NCI-H226 (cell line): ENCODE measurements at places on chromosomes 1 and 21.

GRCh38 chr1:240575981-240576662, 35.8 kb downstream of the GREM2 start:
- DNase-seq: no peak

GRCh38 chr1:89149229-89149628, 23.3 kb upstream of the GBP2 start:
- no peak for DNase-seq

- DNase-seq: peak; percentile 2
These were observed 3.3 kb downstream of the DPH5 start for GRCh38 chr1:101022294-101022693.

DNA sequence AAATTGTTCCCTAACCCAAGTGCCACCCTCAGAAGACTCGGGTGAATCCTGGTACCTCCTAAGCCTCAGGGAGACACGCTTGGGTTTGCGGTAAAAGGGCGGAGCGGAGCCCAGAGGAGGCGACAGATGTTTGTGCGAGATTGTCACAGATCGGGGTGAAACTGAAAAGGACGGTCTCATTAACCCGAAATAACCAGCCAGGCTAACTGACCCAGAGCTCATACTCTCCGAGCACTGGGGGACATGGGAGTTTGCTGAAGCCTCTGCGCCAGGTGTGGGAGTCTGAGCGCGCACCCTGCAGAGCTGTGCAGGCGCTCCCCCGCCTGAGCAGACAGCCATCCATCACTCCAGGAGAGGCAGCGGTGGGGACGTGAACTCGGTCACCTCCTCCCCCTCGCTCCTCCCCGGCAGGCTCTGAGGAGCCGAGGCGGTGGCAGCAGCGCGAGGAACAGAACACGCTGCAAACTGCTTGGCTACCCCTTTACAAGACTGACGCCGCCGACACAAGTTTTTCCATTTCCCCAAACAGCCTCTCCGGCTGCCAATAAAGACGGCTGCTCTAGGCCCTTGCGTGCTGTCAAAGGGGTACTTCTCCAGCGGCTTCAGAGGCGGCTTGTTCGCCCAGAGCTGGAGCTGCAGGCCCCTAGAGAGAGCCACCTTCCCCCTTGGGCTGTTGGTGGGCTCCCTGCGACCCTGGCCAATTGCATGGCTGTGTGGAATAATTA, 43.5 kb downstream of the RRAGC start:
- no peak for DNase-seq

- DNase-seq: no peak
These were observed 1.4 kb upstream of the MIA3 start for GRCh38 chr1:222616525-222616924.

DNA sequence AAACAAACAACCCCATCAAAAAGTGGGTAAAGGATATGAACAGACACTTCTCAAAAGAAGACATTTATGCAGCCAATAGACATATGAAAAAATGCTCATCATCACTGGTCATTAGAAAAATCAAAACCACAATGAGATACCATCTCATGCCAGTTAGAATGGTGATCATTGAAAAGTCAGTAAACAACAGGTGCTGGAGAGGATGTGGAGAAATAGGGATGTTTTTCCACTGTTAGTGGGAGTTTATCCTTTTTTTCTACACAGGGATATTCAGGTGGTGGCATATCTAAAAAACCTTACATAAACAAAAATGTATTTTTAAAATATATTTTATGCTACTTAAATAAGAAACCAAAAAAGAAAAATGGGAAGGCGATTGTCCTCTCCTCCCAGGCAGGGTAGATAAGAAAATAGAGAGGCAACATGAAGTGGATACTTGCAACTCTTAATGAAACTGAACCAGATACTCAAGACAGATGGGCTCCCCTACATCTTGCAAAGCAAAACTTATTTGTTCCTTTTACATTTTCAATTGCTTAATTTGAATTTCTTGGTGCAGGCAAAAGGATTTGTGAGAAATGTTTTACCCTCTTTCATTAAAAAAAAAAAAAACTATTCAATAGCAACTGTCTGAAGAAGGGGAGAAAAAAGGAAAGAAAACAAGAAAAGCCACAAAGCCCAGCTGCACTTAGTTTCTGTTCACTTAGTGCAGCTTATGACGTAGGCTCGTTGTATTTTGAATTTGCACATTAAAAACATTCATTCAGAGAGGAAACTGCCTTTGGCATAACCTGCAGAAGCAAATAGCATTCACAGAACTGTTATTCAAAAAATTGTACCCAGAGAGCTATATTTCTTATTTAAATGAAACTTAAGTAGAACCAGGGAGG, 36.9 kb upstream of the RGS1 start:
- DNase-seq: no peak

DNA sequence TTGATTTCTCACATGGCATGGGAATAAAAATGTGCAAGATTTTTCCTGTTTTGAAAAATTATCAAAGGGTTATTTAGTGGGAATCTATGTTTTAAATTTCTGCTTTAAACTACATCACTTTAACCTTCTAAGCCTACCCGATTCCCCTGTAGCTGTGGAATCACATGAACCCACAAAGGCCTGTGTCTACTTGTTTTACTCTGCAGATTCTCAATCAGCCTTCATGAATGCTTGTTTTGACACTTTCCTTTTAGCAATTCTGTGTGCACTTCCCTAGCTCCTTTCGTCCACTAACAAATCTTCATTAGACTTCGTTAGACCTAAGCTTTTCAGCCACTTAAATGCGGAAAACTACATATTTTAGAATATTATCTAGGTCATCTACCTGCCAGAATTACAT, 56.0 kb upstream of the C1orf21 start:
- no peak for DNase-seq

GRCh38 chr1:15578921-15579682, 5.7 kb downstream of the AGMAT start:
- no peak for DNase-seq

DNA sequence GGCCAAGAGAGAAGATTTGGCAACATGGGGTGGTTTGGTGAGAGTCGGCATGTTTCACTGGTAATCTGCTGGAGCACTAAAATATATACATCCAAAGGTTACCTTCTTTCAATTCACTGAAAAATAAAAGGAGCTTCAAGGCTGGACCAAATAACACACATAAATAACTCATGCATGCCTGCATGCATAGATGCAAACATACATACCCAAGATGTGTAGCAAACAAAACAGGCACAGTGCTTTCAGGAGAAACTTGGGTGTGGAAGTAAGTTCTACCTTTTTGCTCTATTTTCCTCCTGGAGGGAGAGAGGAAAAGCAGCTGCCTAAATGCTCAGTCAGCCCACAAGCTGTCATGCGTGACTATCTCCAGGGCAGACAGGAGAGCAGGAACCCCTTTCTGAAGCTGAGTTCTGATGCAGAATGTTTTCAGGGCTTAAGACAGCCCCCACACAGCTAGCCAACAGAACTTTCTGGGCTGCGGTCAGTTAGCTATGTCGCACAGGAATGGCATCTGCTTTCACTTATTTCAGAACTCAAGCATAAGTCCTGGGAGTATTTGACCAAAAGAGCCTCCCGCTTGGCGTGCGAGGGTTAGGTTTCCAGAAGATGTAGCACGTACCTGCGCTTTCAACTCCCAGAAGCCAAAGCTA, 166.2 kb downstream of the TOMM20 start:
- no peak for DNase-seq

- peak; percentile 74 for DNase-seq
These were observed 8.6 kb downstream of the FNDC5 start for GRCh38 chr1:32861904-32862695.

- peak; percentile 60 for DNase-seq
These were observed 1.0 kb downstream of the DNAJB4 start for GRCh38 chr1:78005755-78006154.

- no peak for DNase-seq
These were observed 92.0 kb downstream of the STUM start for GRCh38 chr1:226640321-226641136.

DNA sequence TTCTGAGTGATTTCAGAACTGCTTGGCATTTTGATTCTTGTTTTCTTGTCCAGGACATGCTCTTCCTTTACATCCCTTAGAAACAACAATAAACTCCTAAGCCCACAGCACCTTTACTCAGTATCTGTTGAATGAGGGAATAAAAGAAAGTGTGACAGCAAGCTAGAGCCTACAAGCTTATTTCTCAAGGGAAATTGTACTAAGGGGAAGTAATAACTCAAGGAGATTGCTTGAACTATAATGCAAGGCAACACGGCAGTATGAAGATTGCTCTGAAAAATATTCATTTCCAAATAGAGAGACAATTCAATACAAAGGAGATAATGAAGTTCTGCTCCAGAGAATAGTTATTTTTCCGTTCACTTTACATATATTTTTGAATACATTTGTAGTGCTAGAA, 6.5 kb downstream of the OR6P1 start:
- DNase-seq: no peak

DNA sequence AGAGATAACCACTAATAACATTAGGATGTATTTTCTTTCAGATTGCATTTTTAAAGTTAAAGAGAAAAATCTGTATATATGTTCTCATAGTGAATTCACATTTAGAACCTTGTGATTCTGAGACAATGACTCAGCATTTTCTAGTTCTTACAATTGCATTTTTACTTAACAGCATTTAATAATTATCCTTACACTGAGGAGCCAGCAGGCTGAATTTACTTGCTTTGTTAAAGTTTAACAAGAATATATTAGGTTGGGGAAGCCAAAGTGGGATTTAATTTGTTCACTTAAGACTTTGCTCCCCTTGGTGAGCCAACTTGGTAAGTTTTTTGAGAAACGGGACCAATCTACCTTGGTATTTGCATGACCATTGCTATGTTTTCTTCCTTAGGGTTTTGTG, 4.5 kb downstream of the PATJ start:
- no peak for DNase-seq

- DNase-seq: peak; percentile 15
These were observed 1.3 kb downstream of the KRTAP12-3 start for GRCh38 chr21:44658913-44659595.

DNA sequence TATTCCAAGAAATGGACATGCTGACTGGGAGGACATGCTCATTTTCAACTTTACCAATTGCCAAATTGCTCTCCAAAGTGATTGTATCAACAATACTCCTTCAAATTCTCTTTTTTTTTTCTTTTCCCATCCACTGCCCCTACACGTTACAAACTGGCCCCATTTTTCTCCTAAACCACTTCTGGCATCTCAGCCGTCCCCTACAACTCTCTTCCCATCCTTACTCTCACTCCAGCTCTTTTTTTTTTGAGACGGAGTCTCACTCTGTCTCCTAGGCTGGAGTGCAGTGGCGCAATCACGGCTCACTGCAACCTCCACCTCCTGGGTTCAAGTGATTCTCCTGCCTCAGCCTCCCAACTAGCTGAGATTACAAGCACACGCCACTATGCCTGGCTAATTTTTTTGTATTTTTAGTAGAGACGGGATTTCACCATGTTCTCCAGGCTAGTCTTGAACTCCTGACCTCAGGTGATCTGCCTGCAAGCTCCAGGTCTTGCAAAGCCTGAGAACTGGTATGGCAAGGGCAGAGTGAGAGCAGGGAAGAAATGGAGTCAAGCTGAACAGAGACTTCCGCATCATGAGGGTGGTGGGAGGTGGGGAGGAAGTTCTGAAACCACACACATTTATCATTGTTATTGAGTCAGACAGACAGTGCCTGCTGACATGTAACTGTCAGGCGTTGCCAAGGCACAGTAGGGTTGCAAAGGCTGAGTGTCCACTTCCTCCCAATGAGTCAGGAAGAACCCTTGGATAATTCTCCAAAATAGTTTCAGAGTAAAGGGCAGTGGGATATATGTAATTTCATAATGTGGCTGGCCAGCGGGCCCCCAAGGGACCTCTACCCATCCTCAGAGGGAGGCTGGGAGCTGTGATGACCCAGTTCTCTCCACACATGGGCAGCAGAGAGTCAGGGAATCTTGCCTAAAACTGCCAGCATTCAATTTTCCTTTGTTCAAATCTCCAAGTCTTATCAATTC, 17.4 kb downstream of the CELA3A start:
- peak; percentile 96 for DNase-seq

- no peak for DNase-seq
These were observed 131.6 kb downstream of the PTGER3 start for GRCh38 chr1:70916034-70916427.
